Substantia nigra (tissue), 51 donors: ENCODE measurements at places on chromosomes 6 and 20.

GRCh38 chr20:56202493-56203077 is 45.9 kb upstream of the MC3R start:
- no peak for DNase-seq

DNA sequence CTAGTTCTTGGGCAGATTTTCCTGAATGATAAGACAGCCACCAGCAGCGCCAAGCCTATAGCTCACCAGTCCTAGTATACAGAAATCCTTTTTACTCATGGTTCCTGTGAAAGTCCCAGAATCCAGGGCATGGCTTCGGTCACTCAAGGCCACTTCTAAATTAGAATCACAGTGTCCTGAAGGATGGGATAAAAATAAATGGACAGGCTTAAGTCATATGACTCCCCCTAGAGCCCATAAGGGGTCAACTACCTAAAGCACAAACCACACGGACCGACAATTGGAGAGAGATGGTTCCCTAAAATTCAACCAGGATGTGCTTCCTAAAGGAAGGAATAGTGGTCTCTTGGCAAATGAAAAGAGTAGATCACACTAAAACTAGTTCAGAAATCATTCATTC is 404.1 kb upstream of the PLCB4 start:
- no peak for DNase-seq

- no peak for DNase-seq
Observed at GRCh38 chr20:3328501-3328900, 79.0 kb downstream of the DNAAF9 start.

- DNase-seq: no peak
Observed at GRCh38 chr6:142165227-142165626, 18.2 kb downstream of the VTA1 start.

DNA sequence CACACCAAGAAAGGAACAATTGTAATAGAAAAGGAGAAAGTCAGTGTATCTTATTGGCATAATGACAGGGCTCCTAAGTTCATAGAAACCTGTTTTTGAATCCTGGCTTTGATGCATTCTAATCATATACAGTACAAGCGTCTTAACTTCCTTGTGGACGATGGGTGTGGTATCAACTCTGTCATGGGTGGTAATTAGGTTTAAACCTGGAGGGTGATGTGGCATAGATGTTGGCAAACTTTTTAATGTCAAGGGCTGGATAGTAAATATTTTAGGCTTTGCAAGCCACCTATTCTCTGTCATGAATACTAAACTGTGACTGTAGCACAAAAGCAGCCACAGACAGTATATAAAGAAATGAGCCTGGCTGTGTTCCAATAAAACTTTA is 138.7 kb upstream of the EDN1 start:
- no peak for DNase-seq
